ENCODE measurements at places on chromosomes 16 and 17. TPM values are rescaled to one million over a fixed set of nuclear protein-coding genes. Genes with fewer than 3 reads are reported as not detected.

- no peak for DNase-seq
Measured at GRCh38 chr17:47980541-47980940, 9.6 kb downstream of the CDK5RAP3 start.

- no peak for DNase-seq
Measured at GRCh38 chr16:5753381-5753780, 655.8 kb upstream of the EEF2KMT start.

DNA sequence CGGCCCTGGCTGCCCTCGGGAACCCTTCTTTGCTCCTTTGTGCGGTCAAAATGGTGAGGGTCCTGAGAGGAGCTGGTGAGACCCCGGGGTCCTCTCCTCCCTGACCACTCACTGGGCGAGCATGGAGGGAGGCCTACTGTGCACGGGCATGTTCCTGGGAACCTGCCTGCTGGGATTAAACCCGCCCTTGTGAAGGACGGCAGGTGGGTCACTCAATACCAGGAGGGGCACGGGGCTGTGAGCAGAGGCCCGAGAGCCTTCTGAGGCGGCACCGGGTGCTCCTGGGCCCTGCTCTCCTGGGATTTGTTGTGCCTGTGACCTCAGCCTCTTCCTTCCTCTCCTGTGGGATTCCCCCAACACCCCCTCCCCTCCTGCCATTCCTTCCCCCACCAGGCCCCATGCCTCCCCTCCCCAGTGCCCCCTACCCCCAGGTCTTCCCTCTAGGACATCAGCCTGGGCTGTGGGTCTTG lies 19.7 kb downstream of the METRNL start:
- no peak for DNase-seq

Gene TPSD1
- total RNA-seq: not detected

DNA sequence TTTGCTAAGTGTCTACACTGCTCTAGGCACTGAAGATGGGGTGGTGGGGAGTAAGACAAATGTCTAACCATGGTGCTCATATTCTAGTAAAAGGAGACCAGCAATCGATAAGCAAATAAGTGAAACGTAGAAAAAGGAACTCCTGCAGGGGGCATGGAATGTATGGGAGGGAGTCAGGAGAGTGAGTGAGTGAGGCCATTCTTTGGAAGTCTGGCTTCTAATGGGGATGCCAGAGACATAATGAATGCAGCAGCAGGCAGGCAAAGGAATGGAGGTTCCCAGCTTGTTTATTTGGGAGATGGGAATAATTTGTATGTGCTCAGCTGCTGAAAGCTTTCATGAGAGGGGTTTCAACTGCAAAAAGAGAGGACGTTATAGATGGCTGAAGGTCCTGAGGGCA lies 216.4 kb upstream of the DYNLRB2 start:
- no peak for DNase-seq

GRCh38 chr16:77777745-77778144 lies 10.6 kb upstream of the VAT1L start:
- no peak for DNase-seq

Gene SPN
- total RNA-seq: not detected

Gene AGRP
- total RNA-seq: not detected

DNA sequence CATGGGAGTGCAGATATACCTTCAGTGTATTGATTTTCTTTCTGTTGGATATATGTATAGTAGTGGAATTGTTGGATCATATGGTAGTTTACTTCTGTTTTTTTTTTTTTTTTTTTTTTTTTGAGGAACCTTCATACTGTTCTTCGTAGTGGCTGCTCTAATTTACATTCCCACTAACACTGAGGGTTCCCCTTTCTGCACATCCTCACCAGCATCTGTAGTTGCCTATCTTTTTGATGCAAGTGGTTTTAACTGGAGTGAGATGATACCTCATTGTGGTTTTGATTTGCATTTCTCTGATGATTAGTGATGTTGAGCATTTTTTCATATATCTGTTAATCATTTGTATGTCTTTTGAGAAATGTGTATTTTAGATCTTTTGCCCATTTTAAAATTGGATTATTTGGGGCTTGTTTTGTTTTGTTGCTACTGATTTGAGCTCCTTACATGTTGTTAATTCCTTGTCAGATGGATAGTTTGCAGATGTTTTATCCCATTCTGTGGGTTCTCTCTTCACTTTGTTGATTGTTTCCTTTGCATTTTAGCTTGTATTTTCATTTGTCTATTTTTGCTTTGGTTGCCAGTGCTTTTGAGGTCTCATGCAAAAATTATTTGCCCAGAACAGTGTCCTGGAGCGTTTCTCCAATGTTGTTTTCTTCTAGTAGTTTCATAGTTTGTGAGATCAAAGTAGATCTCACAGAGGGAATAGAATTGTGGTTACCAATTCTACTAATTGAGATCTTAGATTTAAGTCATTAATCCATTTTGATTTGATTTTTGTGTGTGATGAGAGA lies 25.0 kb upstream of the BCAS3 start:
- no peak for DNase-seq

DNA sequence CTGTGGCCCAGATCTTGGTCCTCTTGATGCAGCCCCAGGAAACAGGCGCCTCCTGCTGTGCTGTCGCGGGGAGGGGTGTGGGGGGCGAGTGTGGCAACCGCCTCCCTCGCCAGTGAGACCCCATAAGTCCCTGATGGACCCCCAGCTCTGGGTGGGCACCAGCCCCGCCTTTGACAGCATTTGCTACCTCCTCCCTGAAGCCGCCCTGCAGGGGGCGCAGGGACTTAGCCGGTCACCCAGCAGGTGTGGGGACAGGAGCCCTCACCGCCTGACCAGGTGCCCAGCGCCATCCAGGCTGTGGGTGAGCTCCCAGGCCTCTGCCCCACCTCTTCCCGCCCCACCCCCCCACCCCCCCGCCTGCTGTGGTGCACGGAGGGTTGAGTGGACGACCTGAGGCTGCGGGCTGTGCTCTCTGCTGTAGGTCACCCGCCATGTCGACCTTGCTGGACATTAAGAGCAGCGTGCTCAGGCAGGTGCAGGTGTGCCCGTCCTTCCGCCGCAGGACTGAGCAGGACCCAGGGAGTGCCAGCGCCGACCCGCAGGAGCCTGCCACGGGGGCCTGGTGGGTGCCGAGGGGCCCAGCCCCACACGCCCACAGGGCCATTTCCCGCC lies 4.8 kb downstream of the BAIAP3 start:
- no peak for DNase-seq

Gene TMEM106A
- 4.7 TPM for total RNA-seq

- no peak for DNase-seq
Measured at GRCh38 chr16:47045459-47045858, 72.0 kb upstream of the DNAJA2 start.

- no peak for DNase-seq
Measured at GRCh38 chr16:30615358-30616091, 5.3 kb upstream of the ZNF689 start.

Gene OTOP3
- total RNA-seq: not detected

GRCh38 chr16:70795296-70795912 lies 5.6 kb downstream of the VAC14 start:
- DNase-seq: no peak

DNA sequence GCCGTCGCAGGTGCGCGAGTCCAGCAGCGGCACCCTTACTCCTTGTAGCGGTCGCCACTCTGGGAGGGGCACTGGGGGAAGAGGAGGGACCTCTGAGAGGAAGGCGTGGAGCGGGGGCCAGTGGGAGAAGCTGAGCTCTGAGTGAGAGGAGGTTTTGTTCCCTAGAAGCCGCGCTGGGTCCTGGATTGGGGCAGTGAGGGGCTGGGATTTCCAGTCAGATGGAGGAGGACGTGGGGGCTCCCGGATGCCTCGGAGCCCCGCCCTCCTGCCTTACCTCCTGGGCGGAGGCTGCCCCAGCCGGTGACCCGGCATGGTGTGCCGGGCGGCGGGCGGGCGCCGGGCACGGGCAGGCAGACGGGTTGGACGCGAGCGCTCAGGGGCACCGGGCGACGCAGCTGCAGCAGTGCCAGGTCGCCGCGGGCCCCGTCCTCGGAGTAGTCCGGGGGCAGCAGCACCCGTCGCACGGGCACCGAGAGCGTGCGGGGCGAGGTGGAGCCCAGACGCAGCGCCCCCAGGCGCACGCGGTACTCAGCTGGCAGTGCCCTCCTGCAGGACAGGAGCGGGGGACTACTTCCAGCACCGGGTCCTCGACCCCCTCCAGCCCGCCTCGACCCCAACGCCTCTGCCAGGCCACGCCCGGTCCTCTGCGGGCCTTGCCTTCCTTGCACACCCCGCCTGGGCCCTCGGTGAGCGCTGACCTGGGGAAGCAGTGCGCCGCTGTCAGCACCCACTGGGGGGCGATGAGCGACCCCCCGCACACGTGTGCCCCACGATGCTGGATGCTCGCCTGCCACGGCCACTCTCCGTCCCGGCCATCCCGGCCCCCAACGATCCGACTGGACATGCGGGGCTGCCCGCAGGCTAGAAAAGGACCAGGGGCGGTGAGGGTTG lies 2.0 kb downstream of the PRSS33 start:
- no peak for DNase-seq

Gene TRPV3
- 0.06 TPM for total RNA-seq

DNA sequence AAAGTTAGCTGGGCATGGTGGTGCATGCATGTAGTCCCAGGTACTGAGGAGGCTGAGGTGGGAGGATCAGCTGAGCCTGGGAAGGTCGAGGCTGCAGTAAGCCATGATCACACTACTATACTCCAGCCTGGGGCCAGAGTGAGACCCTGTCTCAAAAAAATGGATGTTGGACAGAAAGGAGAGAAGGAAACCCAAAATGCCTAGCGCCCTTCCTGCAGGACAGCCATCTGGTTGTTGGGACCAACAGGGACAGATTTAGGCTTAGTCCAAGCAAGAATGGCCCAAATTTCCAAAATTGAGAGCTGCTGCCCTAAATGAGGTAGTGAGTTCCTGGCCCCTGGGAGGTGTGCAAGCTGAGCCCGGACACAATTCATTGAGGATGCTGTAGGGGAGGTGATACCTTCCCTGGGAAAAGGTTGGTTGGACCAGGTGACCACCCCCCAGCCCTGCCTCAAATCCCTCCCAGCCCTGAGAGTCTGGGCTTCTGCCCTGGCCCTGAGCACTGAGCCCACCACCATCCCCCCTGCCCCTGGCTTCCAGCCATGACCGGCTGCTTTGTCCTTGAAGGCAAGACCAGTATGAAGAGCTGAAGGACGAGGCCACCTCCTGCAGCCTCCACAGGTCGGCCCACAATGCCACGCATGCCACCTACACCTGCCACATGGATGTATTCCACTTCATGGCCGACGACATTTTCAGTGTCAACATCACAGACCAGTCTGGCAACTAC lies 35.1 kb downstream of the IL21R start:
- DNase-seq: no peak

GRCh38 chr16:88939972-88940861 lies 36.8 kb downstream of the CBFA2T3 start:
- DNase-seq: no peak

Gene KRTAP2-3
- total RNA-seq: 1.8 TPM

Gene ALOX15B
- total RNA-seq: not detected

Gene SLC6A4
- 2.5 TPM for total RNA-seq

- DNase-seq: no peak
Measured at GRCh38 chr17:15340966-15341365, 431 bp downstream of the TEKT3 start.

Gene CCL1
- total RNA-seq: not detected

Gene ASGR2
- total RNA-seq: not detected

Gene NFAT5
- 62.2 TPM for total RNA-seq

DNA sequence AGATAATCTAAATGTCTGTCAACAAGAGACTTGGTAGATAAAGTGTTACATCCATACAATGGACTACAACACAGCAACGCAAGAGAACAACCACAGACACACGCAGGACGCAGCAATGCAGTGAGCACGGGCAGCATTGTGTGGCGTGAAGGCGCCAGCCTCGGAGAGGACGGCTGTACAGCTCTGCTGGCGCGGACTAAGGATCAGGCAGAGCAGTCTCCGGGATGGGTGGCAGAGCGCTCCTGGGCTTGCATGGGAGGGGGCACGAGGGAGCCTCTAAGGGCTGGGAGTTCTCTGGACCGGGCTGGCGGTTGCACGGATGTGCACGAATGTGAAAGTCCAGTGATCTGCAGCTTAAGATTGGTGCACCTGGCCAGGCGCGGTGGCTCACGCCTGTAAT lies 34.5 kb downstream of the ACTG1 start:
- DNase-seq: no peak

DNA sequence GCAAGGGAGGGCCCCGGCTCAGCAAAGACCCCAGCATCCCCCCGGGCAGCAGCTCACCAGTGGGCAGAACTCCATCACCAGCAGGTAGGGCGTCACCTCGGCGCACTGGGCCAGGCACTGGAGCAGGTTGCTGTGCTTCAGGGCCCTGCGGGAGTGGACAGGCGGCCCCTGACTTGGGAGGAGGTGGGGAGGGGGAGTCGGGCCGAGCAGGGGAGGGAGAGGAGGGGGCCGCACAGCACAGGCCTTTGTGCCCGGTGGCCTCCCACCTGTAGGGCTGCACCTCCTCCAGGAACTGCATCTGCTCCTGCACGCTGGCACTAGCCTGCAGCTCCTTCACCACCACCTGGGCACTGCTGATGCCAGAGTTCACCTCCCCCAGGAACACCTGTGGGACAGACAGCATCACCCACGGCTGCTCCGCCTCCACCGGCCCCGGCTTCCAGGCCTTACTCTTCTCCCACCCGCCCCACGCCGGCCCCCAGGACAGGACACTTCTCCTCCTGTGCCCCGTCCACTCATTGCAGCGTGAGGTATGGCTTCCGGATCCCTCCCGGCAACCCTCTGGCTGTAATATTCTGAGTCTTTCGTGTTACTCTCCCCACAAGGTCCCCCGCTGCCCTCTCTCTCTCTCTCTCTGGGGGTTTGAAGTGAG lies 37.7 kb upstream of the PVALEF start:
- DNase-seq: no peak

DNA sequence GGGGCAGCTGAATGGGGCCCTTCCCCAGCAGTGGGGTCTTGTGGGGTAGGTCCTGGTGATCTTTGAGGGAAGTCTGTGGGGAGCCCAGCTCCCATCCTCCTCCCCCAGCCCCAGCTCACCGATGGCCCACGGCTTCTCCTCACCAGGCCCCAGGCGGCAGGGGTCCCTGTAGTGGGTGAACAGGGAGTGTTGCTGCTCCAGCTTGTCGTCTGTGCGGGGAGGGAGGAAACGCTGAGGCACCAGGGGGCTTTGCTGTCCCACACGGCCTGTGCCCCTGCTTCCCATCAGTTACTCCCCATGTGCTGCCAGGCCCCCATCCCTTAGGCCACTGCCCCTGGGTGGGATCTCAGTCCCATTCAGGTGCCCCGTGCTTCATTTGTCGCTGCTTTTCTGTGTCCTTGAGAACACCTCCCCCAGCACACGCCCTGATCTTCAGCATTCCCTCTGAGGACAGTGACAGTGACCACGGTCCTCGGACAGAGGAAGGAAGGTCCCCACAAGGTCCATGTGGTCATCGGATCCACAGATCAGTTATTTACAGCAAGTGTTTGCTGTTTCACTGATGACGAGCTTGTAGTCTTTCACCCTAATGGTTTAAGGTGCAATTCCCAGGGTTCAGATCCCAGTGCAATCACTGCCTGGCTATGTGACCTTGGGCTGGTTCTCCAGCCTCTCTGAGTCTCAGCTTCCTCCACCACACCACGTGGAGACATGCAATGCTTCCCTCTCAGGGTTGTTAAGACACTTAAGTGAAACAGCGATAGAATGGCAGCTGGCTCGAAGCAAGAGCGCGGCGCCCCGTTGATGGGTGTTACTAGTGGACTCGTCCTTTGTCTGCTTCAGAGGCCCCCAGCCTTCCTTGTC lies 53.1 kb downstream of the PRMT7 start:
- no peak for DNase-seq

Gene SERPINF2
- total RNA-seq: 1.6 TPM

GRCh38 chr17:59641799-59642484 lies 22.2 kb downstream of the CLTC start:
- DNase-seq: no peak

Data from glomerular endothelial cell (primary cell).